Globus pallidus (tissue), 1 donor: ENCODE measurements at places on chromosomes 2 and 18.
A peak's percentile ranks its signal among the peaks of the same experiment; 100 is the strongest.

GRCh38 chr2:28150236-28150915 is 242.3 kb upstream of the FOSL2 start:
- DNase-seq, result no peak

DNA sequence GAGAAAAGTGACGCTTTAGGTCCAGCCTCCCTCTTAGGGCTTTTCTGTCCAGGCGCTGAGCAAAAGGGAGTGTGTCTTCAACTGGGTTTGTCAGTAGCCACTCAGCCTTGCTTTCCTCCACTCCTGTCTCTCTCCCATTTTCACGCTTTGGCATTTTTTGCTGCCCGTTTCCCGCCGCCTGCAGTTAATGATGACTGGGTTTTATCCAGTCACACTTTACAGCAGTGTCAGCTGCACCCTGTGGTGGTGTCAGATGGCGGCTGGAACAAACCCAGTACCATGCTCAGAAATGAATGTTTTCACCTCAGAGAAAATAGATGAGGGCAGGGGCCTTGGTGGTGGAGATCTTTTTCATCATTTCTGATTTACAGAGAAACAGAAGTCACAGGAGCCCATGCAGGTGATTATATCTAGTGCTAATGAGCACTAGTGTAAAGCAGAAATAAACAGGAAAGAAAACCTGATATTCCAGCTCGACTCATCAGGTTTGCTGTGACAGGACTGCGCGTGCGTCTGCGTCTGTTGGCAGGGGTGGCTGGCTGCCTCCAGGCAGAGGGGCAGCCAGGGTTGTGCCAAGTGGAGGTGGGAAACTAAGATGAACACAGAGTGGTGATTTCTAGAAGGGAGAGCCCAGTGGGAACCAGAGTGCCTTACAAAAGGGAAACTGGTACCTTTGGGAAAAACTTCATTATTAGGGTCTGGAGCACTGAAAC is 139.9 kb downstream of the TANC1 start:
- no peak for DNase-seq

DNA sequence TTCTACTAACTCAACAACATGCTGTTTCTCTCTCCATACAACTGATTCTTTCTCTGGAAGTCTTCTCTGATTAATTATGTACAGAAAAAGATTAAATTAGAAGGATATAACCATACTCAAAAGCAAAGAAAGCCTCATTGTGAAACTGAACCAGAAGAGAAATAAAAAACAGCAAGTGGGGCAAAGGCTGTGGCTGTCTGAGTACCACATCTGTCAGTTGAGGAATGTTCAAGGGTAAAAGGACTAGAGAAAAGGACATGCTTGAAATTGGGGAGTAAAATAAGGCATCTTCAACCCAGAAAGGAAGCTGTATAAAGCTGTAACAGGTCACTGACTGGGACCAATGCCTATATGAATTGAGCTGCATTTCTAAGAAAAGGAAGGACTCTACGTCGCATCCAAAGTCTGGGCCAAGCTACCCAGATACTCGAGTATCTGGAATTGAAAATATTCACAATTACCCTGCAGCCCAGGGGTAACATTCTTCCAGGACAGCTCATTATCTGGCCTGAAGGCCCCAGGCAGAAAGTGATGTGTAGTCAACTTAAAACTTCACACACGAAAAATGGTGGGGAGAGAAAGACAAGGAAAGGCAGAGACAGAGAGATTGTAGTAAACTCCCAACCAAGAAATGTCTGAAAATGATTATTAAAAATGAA is 356.0 kb upstream of the GALNT5 start:
- no peak for DNase-seq

DNA sequence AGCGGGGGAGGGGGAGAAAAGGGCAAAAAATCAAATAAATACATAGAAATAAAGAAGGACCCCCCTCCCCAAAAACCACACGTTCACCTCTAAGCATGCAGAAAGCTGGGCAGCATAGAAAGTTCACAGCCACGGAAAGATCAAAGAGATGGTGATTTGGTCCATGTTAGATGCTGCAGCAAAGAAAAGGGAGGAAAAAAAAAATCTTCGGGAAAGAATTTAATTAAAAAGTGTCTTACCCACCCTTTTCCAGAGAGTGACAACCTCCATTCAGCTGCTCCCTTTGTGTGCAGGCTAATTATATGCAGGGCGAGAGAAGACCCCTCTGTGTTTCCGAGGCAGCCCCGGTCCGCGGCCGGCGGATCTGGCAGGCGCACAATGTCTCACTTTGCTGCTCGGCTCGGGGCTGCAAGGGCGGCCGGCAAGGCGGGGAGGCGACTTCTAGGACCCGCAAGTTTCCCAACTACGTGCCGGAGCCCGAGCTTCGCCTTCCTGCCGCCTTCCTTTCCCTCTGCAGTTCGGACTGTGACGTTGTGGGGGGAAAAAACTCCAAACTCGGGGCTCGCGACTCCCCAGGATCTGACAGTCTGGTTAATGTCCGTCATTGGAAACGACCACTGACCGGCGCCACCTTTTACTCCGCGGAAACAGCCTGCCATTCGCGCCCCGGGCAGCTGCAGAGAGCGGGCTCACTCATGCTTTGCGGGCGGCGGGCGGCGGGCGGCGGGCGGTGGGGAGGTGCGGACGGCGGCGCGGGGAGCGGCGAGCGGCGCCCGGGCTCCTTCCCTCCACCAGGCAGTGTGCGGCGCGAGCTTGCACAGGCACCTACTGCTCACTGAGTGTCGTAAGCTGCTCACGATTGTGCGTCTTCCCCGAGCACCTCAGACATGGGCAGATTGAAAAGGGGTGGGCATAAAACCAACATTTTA is at the start of gene LRRTM1:
LRRTM1 (minus strand) TSS at position 844 of the 929 bp plus-strand sequence. CDS start 933 bp downstream, outside the sequence.
- DNase-seq, result no peak

DNA sequence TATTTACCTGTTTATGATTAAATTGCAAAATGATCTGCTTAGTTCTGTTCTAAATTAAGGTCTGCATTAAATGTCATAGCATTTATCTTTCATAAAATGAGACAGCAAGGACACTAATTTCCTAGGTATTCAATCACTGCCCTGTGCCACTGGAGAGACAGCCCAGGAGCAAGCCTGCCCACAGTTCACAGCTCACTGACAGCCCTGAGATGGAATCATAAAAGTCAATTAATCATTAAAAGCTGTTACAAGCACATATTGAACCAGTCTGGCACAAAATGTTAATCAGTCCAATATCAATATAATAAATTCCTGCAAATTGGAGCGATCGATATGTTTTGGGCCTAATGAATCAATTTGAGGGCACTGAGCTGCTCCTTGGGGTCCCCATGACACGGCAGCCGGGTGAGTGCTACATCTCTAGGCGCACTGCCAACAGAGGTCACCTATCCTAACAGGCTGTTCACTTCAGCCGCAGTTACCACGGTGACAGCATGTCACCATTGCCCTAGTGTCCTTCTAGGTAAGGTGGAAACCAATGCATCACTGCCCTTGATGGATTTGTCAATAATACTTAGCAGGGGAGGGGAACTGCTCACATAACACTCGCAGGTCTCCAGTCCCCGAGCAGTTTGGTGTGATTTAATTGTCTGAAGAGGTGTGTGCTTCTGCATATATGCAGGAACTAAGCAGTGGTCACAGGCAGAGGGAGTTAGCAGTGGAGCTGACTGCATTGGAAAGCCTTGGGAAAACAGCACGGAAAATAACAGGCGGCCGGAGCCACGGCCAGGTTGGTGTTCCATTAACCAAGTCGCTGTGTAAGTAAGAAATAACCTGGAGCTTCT is 47.3 kb downstream of the POU3F3 start:
- DNase-seq, result no peak

DNA sequence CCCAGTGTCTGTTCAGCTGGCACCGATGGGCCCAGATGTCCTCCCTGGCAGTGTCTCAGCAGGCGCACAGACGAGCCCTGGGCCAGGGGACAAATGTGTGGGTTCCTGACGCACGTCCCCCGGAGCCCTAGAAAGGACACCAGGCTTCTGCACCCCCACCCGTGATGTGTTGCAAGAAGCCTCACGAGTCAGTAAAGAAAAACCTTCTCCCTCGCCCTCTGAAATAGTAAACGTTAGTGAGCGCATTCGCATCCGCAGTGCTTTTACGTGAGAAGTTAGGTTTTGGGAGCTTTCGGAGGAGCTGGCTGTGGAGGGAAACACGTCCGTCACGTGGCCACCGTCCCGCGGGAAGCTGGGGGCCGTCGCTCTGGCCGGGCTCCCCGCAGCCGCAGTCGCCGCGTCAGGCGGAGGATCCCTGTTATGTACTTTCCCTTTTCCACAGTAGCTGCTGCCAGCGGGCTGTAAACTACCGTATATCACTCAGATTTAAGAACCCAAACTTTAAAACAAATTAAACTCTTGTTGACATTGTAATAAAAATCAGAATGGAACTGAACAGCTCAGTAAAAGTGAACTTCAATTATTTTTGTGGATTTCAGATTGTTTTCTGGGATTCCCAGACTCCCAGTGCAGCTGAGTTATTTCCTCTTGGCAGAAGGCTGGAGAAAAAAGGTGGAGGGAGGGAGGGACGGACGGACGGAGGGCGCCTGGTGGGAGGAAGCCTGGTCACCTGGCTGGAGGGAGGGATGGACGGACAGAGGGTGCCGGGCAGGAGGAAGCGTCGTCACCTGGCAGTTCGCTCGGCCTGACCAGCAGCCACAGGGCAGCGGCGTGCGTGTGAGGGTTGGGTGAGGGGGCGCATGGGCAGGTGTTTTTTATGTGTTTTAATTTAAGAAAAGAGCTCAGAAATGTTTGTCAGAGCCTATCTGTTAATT is 112.1 kb downstream of the NFATC1 start:
- peak; percentile 77 for DNase-seq

- DNase-seq, result no peak
These were observed 15.8 kb upstream of the TCF4 start for GRCh38 chr18:55603775-55604174.

DNA sequence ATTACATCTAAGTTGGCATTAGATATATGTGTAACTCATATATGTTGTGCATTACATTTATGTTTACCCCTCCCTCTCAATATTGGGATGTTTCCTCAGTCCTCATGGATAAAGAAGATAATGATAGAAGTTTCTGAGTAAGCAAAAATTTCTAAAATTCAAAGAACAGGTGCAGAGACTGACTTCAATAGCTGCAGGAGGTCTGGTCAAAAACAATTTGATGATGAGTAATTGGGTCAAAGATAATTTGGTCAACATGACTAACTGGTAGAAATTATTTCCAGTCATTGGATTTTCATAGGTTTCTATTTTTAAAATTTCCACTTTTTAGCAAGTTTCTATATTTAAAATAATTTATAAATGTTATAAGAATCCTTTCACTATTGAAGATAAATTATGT is 1130.9 kb upstream of the SLC39A10 start:
- DNase-seq, result no peak

DNA sequence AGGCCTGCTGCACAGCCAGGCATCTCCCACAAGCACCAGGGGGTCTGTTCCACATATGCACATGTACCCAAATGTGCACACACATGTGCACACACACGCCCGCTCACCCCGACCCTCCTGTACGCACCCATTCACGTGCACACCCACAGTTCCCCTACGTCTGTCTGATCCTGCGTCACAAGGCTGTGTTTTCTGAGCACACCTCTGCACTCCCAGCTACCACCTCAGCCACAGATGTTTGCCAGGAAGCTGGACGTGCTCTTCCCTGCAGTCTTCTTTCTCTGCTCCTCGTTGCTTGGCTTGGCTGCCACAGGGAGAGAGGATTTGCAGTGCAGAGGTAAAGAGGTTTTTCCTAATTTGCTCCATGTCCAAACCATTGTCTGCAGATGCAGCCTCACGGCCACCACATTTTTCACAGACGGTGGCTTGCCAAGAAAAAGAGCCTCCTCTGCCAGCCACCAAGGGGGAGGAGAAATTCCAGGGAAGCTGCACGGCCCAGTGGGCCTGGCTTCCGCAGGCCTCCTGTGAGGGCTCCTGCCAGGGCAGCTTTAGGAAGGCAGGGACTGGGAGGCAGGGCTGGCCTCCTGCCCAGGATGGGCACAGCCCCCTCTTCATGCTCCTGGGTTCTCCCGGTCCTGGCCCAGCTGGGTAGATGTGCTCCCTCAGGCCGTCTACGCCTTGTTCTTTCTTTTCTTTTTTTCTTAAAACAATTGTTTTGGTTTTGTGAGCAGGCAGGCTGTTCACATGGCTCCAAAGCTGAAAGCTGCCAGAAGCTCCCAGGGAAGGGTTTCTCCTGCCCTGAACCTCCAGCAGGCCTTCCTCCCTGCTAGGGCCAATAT is 29.3 kb upstream of the HS6ST1 start:
- DNase-seq, result peak; percentile 74

- DNase-seq, result no peak
These were observed 256.1 kb upstream of the MEX3C start for GRCh38 chr18:51453594-51453993.

- no peak for DNase-seq
These were observed 7.8 kb downstream of the FAM117B start for GRCh38 chr2:202642567-202642966.

- DNase-seq, result no peak
These were observed 2.6 kb downstream of the THADA start for GRCh38 chr2:43593254-43593653.

DNA sequence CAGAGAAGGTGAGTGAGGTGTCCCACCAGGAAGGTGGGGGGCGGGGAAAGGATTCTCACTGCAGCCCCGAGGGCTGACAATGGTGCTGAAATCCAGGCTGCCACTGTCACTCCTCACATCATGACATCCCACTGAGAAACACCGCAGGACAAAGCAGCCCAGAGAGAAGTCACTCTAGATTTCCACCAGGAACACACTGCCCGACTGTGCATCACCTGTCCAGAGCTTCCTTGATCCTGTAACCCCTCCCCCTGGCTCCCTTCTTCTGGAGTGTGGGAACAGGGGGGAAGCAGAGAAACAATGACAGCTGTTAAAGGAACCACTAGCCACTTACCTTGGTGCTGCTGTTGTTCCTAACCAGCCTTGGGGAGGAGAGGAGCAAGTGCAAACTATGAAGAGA is 69.9 kb downstream of the MRO start:
- DNase-seq, result no peak

DNA sequence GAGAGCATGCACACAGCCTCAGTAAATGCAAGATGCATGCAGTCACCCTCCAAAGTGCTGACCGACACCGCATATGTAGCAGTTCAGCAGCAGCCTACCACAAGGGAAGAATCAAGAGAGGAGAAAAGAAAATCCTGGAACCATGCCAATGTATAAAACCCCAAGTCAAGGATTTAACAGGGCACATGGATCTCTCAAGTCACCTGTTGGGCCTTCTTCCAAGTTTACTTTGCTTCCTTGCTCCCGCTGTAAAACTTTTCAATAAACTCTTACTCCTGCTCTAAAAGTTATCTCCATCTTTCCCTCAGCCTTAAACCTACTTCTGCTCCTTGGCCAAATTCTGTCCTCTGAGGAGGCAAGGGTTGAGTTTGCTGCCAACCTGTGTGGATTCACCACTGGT is 147.8 kb upstream of the MAP2 start:
- DNase-seq, result no peak

DNA sequence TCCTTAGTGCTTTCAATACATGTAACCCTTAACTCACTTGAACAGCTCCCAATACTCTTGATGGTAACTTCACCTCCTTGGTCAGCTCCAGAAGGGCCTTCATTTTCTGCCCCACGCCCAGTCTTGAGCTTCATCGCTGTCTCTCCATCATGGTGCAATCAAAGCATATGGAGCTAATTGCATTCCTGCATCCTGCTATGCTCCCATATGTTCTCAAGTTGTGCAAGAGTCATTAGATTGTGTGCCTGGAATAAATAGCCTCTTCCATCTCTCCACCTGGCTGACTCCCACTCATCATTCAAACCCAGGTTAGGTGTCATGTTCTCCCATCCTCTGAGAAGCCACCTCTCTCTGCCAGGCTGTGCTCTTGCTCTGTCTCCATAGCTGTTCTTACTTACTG is 364.5 kb upstream of the RGPD4 start:
- no peak for DNase-seq

- no peak for DNase-seq
These were observed 111.8 kb upstream of the GAREM1 start for GRCh38 chr18:32582455-32582854.

- DNase-seq, result no peak
These were observed 1.8 kb downstream of the RNPEPL1 start for GRCh38 chr2:240569998-240570530.
